ENCODE measurements at places on chromosomes 16 and 17.

- DNase-seq, result no peak
Observed at GRCh38 chr17:77798031-77798430, 160.5 kb upstream of the TNRC6C start.

DNA sequence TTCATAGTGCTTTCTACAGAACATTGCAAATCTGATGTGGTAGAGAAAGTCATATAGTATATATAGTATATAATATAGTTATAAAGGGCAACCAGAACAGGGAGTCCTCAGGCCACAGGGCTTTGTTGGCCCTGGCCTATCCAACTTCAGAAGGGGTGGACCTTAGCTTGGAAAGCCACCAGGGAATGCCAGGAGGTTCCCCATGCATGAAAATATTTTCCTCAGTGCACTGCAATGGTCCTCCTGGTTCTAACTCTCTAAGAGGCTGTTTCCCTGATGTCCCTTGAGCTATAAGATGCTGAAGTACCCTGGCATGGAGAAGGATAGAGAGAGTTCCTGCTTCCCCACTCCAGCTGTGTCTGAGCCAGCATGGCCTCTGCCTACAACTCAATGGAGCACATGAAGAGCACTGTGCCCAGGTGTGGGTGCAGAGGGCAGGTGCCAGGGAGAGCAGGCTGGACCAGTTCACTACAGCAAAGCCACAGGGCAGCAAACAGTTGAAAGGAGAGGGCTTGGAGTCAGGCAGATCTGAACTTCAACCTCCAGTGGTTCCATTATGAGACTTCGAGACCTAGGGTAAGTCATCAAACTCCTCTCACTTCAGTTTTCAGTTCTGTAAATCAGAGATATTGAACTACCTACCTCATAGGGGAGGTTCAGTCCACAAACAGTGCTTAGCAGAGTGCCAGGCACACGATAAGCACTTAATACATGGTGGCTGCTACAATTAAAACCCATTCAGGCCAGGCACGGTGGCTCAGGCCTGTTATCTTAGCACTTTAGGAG lies 183.1 kb downstream of the SALL1 start:
- DNase-seq, result no peak

DNA sequence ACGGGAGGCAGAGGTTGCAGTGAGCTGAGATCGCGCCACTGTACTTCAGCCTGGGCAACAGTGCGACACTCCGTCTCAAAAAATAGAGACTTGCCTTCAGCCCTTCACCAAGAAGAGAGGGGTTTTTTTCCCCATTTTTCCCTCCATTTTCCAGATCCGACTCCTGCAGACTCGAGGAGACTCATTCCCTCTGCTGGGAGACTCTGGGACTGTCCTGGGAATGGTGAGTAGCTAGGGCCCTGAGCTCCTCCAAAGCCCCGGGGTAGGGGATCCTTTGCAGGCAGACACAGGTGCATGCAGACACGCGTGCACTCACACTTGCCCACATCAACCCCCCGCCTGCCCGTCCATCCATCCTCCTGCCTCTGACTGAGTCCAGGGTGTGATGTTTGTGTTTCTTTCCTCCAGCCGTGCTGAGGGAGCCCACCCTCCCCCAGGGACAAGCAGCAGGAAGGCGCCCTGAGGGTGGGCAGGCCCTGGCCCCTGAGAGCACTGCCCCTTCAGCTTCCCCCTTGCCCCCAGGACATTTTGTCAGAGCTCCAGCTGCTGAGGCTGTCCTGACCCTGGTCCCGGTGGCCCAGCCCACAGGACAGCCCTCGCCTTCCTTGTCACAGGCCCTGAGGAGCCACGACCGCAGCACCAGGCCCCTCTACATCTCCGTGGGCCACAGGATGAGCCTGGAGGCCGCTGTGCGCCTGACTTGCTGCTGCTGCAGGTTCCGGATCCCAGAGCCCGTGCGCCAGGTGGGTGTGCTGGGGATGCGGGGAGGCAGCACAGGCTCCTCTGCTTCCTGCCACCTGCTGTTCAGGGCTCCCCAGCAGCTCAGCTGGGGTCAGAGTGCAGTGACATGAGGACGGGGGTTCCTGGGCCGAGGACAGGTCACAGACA lies 10.2 kb downstream of the ENDOV start:
- no peak for DNase-seq

- DNase-seq, result no peak
Observed at GRCh38 chr17:3890082-3890877, 2.6 kb downstream of the CAMKK1 start.

- DNase-seq, result no peak
Observed at GRCh38 chr17:72952220-72952619, 140.3 kb downstream of the SLC39A11 start.

- no peak for DNase-seq
Observed at GRCh38 chr16:84218176-84218823, 21.5 kb downstream of the KCNG4 start.

GRCh38 chr17:45752246-45752645 lies 31.9 kb upstream of the CRHR1 start:
- DNase-seq, result no peak

GRCh38 chr16:75315539-75316306 lies 64.3 kb upstream of the BCAR1 start:
- no peak for DNase-seq

- DNase-seq, result no peak
Observed at GRCh38 chr16:17555176-17555575, 84.4 kb upstream of the XYLT1 start.

DNA sequence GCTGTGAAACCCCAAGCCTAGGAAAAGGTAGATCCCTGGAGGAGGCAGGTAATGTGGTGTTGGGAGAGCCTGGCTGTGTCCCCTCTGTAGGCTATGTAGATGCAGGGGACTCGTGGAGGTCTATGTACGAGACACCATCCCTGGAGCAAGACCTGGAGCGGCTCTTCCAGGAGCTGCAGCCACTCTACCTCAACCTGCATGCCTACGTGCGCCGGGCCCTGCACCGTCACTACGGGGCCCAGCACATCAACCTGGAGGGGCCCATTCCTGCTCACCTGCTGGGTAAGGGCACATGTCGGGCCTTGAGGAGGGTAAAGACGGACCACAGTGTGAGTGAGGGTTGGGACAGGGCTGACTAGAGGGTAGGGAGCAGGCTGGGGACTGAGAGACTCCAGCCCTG lies 12.0 kb downstream of the ACE start:
- DNase-seq, result no peak

GRCh38 chr16:51184702-51185433 lies 33.8 kb upstream of the SALL1 start:
- no peak for DNase-seq

- peak; percentile 95 for DNase-seq
Observed at GRCh38 chr16:3443108-3444031, at the start of the genes NAA60 and ZNF597. TSS of gene NAA60 (plus strand) at chr16:3443680. CDS start at chr16:3476228, 32,548 bp downstream. TSS of gene ZNF597 (minus strand) at chr16:3443504. CDS start at chr16:3443153, 351 bp downstream.

GRCh38 chr17:79223953-79224352 lies 149.3 kb downstream of the ENGASE start:
- no peak for DNase-seq

GRCh38 chr16:86248310-86248905 lies 261.9 kb upstream of the FOXF1 start:
- DNase-seq, result no peak

DNA sequence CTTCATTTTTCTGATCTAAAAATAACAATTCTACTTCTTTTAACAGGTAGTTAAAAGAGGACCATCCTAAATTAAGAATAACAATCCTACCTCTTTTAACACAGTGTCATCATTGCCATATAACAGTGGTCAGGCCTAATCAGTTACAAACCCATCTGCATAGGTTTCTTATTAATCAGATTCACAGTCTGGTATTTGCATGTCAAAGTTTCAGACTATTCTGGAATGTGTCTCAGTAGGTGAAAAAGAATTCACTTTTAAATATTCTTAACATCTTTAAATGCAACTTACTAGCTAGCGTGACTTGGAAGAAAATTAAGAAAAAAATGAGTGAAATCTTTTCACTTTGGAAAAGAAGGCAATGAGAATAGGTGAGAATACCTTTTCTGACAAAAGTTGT lies 6.8 kb upstream of the KRT12 start:
- DNase-seq, result no peak

DNA sequence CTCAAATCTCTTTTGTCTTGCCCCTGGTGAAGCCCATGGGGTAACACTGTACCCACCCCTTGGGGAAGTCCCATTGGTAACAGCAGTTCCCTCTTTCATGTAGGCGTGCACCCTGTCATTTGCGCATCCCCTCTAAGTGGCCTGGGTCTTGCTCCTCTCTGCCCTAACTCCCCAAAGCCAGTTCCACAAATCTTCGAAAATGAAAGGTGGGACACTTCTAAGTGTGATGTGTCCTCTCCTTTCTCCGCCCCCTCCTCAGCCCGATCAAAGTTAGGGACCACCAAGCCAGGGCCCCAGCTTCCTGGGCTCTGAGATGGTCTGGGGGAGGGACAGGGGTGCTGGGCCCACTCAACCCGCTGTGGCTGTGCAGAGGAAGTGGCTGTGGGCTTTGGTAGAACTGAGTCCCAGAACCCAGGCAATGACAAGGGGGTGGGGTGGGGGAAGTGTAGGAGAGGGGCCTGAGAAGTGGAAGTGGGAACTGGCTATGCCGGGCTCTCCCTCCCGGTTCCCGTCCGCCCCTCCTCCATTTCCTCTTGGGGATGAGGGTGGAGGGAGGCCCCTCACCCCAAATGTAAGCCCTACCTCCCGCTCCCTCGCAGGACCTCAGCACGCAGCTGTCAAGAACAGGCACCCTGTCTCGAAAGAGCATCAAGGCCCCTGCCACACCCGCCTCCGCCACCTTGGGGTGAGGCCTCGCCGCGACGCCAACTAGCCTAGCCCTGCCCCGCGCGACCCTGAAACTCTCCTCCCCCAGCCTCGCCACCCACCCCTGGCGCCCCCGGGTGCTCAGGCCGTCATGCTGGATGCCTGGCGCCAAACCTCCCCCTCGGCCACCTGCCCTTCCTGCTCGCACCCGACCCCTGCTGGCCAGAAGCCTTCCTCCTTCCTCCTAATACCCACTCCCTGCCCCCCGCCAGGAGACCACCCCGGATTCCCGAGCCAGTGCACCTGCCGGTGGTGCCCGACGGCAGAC lies 8.7 kb downstream of the ABI3 start:
- no peak for DNase-seq

- DNase-seq, result peak; percentile 34
Observed at GRCh38 chr16:75377729-75378386, 55.4 kb downstream of the CFDP1 start.

- no peak for DNase-seq
Observed at GRCh38 chr16:2151188-2152091, 3.0 kb downstream of the RAB26 start.

DNA sequence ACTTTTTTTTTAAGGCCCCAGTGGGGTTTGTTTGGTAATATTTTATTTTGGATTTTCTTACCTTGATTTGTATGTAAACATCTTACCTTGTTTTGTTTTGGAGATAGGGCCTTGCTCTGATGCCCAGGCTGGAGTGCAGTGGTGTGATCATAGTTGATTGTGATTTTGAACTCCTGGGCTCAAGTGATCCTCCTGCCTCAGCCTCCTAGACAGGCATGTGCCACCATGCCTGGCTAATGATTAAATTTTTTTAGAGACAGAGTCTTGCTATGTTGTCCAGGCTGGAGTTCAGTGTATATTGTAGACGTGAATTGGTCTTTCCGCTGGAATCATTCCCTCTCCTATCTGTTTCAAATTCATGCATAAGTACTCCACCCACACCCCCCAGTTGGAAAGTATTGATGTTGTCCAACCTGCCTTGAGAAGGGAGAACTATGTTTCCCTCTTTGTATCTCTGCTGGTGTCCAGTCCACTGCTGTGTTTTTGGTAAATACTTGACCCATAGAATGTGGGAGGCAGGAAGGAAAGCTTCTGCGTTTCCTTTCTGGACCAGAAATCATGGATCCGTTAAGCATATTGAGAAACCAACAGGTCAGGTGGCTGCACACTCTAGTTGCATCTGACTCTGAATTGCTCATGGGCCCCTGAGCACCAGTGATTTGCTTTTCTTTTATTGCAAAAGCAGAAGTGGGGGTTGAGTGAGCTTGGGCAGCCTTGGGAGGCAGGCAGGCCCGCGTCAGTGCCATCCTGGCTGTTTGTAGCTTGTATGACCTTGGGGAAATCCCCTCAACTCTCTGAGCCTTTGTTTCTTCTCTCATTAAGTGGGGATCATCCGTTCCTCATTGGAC lies 25.0 kb downstream of the RMI2 start:
- DNase-seq, result no peak

DNA sequence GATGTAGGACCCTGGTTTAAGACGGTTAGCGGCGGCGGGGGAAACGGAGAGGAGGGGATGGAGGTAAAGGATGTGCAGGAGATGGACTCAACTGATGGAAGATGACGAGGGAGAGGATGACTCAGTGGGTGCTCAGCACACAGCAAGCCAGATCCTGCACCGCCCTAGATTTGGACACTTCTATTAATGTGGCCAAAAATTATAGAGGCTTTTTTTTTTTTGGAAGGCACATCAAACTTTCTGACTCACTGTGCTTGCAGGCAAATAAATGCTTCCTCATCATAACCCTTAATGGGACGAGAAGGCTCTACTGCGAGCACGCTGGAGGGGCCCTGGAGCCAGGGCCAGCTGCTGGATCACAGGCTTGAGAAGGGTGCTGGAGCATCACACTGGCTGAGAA lies 36.0 kb downstream of the RTN4RL1 start:
- DNase-seq, result no peak

GRCh38 chr17:33492731-33493265 lies 199.7 kb upstream of the ASIC2 start:
- peak; percentile 20 for DNase-seq

DNA sequence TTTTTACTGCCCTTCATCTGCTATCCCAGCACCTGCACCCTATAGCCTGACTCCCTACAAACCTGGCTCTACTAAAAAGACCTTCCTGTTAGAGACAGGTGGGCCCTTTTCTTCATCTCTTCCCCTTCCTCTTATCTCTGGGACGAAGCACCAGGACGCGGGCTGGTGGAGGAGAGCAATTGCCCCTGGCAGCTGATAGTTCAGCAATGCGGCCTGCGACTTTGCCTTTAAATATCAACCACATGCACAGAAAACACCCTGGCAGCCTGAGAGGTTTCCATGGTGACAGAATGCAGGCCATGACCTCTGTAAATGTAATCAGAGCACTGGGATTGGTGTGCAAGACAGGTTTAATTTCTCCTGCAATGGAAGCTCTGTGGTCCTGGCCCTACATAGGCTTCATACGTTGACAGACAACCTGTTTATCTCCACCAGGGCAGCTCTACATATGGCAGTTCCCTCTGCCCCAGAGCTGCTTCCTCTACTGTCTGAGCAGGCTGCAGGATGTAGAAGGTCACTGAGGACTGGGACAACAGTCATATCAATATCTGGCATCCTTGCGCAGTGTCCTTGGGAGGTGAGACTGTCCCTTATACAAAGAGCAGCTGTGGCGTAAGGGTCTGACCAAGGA lies 10.0 kb upstream of the SKAP1 start:
- DNase-seq, result peak; percentile 76

DNA sequence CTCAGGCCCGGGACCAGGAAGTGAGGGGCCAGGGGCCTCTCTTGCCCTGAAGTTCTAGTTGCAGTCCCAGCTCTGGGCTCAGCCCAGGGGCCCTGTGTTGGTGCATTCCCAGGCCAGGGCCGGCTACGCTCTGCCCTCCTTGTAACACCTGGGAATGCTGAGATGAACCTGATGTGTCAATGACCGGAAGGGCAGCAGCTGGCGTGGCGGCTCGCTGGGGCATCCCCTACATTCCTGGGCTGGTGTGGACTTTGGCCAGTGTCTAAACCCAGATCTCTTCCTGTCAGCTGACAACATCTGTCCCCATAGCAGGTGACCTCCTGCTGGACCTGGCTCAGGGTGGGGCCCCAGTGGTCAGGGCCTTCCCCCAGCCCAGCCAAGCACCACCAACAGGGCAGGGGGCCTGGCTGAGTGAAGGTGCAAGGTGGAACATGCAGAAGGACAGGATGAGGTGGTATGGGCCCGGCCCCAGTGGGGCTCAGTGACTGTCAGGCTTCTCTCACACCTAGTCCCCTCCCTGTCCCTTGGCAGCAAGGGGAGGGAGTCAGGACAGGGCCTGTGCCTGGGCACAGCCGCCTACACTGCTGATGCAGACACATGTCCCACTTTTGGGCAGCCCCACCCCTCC lies 15.9 kb downstream of the FAM83G start:
- DNase-seq, result no peak
